ENCODE measurements at places on chromosomes 12 and 14.

DNA sequence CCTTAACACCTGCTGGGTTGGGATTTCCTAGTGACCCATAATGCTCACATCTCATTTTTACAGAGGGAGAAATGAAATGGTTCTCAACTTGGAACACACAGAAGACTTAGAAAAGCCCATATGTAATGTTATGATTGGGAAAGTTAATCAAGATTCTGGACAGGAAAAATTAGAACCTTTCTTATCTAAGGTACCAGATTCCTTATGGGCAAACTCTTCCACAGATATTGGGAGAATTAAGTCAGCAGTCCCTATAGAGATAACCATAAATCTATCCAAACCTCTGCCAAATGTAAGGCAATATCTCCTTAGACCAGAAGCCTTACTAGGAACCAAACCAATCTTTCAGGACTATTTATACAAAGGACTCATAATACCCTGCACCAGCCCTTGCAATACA, 13.9 kb upstream of the PSMC1 start:
- no peak for DNase-seq

DNA sequence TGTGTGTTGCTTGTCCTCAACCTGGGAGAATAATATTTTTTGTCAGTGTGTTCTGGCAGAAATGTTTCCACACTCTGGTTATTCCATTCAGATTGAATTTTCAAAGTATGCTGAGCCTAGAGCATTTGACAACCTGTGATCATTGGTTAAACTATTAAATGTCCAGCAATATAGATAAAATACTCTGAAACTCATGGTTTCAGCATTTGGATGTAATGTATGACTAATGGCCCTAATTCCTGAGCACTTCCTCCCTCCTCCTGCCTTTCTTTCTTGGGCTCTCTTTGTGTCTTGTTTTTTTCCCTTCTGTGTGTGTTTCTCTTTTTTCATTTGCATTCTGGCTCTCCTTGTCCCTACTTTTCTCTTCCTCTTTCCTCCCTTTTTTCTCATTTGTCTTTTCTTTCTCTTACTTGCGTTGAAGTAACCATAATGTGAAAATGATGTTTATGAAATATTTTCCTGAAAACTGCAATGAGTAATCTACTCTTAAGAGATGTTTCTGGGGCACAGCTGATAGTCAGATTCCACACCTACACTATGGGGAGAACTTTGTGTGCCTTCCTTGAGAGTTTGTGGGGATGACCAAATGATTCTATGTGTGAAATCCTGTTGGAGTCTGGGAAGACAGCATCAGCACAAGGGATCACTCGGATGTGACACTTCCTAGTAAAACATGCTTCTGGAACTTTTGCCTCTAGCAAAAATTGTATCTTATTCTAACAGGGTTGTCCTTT, 74.6 kb downstream of the FRMD6 start:
- DNase-seq = no peak

DNA sequence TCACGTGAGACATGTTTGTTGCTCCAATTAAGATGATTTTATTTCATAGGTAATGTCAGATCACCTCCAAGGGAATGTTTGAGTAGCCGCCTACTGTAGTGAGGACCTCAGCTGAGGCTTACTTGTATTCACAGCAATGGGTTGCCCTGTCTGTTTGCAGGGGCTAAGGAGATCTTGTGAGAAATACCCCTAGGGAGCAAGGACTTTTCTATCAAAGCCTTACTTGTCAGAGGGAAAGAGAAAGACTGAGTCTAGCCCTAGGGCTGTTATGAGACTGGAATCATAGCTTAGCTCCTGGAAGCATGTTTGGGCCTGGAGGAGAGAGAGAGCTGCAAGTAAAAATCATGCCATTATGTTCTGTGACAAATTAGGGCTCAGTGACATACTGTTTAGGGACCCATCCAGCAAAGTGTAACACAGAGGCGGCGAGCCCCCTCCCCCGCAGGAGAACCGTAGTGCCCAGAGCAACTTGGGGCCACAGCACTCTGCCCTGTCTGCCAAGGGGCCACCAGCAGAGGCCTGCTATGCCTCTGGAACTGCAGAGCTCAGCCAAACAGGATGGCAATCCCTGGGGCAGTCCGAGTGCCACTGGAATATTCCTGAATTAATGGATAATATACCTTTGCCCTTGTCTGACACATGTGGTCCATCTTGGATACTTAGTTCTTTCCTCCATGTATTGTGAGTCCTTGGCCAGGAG, 178.8 kb downstream of the DACT1 start:
- no peak for DNase-seq

DNA sequence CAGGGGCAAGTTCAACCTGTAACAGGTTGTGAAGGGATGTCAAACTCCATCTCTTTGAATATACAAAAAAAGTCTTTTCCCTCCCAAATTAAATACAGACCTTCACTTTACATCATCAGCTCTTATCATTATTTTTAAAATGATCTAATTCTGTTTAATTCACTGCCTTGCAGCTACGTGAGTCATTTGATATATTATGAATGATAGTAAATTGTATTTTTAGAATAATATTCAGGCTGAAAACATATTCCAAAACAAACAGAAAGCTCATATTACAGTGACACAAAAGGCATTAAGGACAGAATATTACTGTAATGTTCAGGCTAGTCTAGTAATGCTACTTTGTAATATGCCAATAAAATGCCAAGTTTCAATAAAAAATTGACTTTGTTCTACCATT, 53.3 kb downstream of the BCAT1 start:
- DNase-seq = no peak

DNA sequence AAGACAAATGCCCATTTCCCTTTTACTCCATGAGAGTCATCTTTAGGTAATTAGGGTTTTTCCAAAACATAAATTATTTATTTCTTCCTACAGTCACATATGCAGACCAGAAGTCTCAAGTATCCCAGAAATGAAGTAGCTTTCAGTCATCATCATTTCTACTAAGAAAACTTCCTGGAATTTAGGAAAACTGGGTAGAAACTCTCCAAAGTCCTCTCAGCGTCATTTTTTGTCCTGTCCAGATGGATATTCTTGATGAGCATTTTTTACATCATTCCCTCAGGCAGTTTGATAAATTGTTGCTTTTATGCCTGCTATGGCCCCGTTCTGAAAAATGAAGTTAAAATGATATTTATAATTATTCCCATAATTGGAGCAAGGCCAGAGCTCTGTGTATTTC, 93.9 kb upstream of the DCN start:
- no peak for DNase-seq

- DNase-seq = no peak
Measured at GRCh38 chr12:4858386-4858785, 51.3 kb upstream of the KCNA1 start.

DNA sequence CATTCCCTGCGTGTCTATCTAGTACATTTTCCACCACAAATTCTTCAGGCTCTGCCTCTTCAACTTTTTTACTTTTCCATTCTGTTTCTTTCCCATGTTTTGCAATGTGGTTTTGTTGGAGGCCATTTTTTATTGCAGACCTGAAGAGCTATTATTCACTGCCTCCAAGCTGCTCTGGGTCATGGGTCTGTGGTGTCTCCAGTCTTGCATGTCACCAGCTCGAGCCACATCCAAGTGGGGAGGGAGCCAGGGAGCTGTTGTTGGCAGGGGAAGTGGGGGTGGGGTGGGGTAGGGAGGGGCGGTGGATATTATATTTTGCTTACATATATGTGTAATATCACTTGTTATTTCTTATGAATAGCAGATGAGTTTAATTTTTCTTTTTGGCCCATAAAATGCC, 69.1 kb downstream of the VEZT start:
- DNase-seq = no peak

All from posterior cingulate gyrus (tissue), 11 donors.